ENCODE measurements at places on chromosomes 11 and 22. TPM values are rescaled to one million over a fixed set of nuclear protein-coding genes. Genes with fewer than 3 reads are reported as not detected.

DNA sequence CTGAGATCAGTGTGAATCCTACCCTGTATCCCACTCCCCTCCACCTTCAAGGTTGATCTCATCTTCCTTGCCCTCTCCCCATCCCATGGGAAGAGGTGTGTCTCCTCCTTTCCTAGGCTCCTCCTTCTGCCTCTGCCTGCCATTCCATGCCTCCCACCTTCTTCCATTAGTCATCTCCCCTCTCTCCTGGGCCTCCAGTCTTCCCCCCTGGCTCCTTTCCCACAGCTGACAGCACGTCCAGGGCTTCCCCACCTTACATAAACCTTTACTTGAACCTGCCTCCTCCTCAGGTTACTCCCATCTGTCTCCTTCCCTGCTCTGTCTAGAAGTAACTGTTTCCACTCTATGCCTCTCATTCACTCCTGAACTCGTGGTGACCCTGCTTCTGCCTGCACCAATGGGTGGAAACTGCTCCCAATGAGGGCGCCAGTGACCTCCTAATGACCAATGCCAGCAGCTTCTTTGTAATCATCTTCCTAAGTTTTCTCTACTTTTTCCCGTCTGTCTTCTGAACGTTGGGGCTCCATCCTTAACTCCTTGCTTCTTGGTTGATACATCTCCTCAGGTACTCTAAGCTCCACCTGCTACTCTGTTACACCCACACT, 266.9 kb upstream of the NARS2 start:
- no peak for DNase-seq

- no peak for DNase-seq
Measured at GRCh38 chr11:117546431-117547194, 219.0 kb downstream of the CEP164 start.

DNA sequence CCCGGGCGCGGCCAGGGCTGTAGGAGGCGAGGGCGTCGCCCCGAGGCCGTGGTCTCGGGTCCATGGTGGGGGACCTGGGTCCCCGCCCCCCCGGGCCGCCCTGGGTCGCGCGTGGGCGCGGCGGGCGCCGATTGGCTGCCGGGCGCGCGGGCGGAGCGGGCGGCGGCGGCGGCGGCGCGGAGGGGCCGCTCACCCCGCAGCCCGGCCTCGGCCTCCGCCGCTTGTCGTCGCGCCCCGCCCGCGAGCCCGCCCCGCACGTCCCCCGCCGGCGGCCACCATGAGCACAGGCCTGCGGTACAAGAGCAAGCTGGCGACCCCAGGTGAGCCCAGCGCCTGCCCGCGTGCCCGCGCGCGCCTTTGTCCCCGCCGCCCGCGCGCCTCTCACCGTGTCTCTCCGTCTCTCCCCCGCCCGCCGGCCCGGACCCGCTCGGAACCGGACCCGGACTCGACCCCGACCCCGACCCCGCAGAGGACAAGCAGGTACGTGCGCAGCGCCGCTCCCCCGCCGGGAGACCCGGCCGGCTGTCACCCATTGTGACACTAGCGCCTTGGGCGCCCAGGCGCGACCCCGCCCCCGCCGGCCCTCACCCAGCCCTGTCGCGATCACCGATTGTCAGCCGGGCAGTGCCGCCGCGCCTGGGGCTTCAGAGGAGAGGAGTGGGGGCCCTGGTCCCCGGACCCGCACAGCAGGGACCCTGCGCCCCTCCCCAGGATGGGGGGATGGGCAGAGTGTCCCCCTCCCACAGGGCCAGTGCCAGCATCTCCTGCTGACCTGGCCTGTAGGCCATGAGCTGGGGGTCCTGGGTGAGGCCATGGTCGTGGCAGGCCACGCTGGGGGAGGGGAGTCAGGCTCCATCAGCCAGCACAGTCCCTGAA, at the start of gene SEPTIN5:
TSS of gene SEPTIN5 (plus strand) at position 192 of the 876 bp plus-strand sequence. CDS start at position 278, 86 bp downstream.
- DNase-seq: no peak

DNA sequence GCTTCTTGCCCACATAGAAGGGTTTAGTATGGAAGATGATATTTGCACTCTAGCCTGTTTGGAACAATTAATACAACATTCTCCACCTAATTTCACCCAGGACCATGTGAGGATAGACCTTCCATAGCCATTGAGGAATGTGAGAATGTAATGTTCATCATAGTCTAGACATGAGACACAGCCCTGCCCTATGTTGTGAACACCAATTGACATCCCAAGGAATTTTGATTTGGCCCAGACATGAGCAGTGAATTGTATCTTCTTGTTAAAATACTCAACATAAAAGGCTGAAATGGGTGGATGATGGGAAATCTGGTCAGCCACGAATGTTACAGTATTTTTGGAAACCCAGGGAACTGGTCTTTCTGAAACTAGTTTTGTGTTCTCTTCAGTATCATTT, 892.3 kb upstream of the CHORDC1 start:
- no peak for DNase-seq

GRCh38 chr11:123624974-123625373, 29.4 kb downstream of the SCN3B start:
- no peak for DNase-seq

DNA sequence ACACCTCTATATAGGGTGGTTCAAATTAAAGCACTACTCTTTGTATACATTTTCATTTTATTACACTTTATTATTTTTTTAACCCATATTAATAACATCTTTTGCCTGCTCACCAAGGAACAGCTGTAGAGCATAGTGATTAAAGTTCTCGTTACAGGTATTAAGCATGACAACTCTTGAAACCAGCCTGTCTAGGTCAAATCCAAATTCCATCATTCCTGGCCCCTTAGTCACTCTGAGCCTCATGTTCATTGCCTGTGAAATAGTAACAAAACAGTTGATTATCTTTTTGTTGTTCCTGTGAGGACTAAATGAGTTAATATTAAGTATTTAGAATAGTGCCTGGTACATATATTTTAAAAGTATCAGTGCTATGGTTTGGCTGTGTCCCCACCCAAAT, 334.5 kb downstream of the RAB38 start:
- no peak for DNase-seq

DNA sequence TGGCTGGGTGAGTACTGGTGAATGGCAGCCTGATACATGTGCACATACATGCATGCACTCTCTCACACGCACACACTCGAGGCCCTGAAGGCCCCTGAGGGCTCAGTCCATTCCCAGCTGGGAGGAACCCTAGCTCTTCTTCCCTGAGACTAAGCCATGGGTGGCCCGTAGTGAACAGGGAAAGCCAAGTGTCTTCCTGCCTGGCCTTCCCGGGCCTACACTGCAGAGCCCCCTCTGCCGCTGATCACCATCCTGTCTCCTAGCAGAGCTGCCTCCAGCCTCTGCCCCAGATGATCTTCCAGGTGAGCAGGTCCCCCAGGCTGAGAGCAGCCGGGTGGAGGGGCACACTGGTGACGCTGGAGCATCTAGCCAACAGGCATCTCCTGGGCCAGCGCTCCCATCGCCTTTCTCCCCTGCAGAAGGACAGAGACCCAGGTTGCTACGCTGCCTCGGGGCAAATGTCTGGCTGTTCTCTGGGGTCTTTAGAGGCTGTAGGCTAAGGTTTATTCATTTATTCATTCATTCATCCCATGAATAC, 57.3 kb downstream of the CD82 start:
- no peak for DNase-seq

GRCh38 chr11:132555617-132556016, 976.7 kb downstream of the OPCML start:
- DNase-seq: no peak

DNA sequence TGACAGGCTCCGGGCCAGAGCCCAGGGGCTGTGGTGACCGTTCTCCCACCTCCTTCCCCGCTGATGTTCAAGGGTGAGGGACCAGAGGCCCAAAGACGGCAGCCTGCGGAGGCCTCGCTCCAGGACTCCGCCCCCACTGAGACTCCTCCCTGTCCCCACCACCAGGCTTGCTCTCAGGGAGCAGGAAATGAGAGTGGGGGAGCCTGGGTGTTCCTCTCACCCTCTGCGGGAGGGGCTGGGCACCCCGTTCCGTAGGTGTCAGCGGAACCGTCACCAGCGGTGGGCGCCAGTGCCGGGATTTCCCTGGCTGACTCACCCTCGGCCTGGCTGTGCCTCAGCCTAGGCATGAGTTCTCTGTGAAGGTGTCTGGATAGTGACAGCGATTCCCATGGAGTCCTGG, 15.7 kb downstream of the DAGLA start:
- no peak for DNase-seq

DNA sequence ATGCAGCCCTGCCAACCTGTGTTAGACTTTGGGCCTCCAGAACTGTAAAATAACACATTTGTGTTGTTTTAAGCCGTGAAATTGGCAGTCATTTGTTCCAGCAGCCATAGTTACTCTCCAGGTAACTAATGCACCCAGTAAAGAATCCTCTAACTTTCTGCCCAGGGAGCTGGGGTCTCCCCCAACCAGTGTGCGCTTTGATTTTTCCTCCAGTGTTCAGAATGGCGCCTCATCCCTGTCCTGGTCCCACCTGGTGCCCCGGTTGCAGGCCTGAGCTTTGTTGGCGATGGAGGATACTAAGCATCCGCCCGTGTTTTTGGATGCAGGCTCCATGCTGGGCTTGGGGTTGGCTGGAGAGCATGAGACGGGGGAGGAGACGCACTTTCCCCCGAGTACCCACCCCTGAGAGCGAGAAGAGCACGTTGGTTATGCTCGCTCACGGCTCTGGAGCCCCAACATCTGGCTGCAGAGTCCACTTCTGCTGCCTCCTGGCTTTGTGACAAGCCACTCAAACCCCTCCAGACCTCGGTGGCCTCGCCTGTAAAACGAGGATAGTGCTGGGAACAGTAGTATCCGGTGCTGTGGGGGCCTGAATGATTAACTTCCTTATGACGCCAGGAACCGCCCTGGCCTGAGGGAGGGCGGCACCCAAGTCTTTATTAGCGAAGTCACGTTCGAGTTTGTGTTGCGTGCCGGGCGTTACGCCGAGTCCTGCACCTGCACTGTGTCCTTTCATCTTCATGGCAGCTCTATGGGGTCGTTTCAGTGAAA, 25.8 kb downstream of the MRGPRD start:
- DNase-seq: no peak

- DNase-seq: no peak
Measured at GRCh38 chr11:40924915-40925314, 534.5 kb downstream of the LRRC4C start.

DNA sequence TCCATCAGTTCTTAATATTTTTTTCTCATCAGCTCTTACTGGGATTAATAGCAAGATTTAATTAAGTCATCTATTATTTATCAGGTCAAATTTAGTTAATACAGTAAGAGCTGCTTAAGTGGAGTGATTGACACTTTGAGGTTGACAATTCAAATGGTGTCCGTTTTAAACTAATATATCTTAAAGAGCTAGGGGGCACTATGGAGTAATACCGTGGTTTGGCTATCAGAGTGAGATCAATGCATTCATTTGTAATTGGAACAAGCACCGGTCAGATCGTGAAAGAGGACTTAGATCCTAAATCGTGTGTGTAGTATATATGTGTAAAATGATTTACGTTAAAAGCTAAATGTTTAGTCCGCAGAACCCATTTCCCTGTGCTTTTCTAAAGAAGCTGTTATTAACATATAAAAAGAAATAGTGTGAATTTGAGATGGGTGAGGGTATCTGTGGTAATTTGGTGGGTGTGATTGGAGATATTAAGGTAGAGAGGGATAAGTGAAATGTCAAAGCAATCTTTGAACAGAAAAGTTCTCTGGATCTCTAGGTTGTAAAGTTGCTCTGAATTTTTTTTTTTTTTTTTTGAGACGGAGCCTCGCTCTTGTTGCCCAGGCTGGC, 2.3 kb downstream of the SIK2 start:
- DNase-seq: no peak

DNA sequence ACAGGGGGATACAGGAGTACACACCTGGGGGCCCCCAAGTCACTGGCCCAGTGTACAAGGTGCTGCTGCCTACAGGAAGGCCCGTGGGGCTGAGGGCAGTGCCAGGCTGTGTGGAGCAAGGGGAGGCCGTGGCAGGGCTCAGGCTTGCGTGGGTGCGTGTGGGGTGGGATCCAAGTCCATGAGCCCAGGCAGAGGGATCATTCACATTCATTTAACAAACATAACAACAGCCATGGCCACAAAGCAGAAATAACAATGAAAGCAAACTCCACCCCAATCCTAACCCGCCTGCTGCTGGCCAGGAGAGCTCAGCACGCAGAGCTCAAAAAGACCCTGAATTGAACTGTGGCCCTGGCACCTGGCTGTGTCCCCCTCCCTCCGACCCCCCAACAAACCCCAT, 17.0 kb upstream of the SCGB1A1 start:
- DNase-seq: no peak

DNA sequence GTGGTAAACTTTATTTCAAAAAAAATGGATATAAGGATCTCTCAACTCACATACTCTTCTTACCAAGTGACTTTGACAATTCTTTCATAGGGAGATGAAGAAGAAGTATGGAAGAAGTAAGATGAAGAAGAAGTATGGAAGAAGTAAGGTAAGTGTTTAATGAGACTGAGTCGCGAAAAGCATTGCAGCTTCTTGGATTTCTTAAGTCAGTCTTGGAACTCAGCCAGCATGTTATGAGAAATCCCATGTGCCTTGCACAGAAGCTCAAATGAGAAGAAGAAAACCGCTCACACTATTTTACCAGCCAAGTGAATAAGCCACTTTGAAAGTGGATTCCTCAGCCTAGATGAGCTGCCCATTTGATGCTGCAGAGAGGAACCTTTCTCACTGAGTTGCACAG, 332.0 kb upstream of the CCDC179 start:
- no peak for DNase-seq

DNA sequence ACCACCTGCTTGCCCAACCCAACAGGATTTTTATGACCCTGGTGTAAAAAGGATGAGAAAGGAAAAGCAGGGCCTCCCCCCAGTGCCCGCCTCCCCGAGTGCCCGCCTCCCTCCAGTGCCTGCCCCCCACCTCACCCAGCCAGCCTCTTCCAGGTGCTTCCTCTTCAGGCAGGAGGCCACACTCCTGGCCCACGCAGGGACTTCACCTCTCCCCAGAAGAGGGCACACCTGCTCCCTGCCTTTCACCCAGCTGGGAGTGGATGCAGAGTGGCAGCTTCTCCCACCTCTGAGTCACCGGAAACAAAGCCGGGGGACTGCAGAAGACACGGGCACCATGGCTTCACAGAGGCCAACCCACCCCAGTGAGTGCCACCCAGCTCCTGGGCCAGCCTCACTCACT, 16.1 kb downstream of the CPT1A start:
- no peak for DNase-seq

GRCh38 chr11:59008947-59009346, 69.7 kb downstream of the GLYATL1 start:
- DNase-seq: no peak

GRCh38 chr11:67300756-67301312, 2.5 kb upstream of the SSH3 start:
- DNase-seq: no peak

- no peak for DNase-seq
Measured at GRCh38 chr11:101390539-101390938, 193.3 kb downstream of the TRPC6 start.

Gene KCNQ1OT1
- polyA plus RNA-seq: 0.76 TPM

Gene SLC17A6
- not detected for polyA plus RNA-seq

Gene CD248
- polyA plus RNA-seq: 56.2 TPM

Gene KCNA4
- polyA plus RNA-seq: 0.18 TPM

Gene SLC15A3
- polyA plus RNA-seq: 15.7 TPM

Gene SELENOH
- 99.4 TPM for polyA plus RNA-seq

Gene EXPH5
- polyA plus RNA-seq: 3.7 TPM

Gene KLHL22
- polyA plus RNA-seq: 28.0 TPM

Gene PKNOX2
- 12.0 TPM for polyA plus RNA-seq

Gene CHRM4
- polyA plus RNA-seq: 0.14 TPM

Gene FBLN1
- 97.9 TPM for polyA plus RNA-seq

All from right renal cortex interstitium (tissue), 3 donors.